ENCODE measurements at places on chromosomes 3 and 15.
A peak's percentile ranks its signal among the peaks of the same experiment; 100 is the strongest.

DNA sequence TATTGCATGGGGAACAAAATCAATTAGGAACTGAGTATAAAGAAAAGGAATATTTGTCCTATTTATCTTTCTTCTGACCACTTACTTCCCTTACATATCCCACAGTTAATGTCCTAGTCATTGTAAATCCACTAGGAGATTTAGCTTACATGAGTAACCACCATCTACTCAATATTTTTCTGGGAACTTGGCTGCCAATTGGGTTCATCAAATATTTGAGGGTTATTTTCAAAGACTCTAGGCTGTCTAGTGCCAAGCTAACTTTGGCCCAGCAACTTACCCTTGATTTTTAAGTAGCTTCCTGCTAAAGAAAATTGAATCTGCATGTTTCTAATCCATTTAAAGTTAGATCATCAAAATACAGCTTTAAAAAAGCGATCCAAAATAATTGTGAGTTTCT is 362.5 kb upstream of the EPHA3 start:
- DNase-seq: no peak

- DNase-seq: no peak
These were observed 16.7 kb downstream of the FBN1 start for GRCh38 chr15:48628832-48629231.

DNA sequence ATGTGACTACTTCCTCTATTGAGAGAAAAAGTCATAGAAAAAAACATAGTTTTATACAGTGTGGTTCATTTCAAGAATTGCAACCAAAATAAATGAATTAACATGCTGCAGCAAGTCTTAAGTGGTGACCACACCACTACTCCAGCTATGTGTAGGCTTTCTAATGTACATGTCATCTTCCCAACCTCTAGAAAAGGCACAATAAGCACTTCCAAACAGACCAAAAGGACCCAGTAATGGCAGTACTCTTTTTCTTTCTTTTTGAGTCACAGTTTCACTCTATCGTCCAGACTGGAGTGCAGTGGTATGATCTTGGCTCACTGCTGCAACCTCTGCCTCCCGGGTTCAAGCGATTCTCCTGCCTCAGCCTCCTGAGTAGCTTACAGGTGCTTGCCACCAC is 219.3 kb upstream of the KBTBD8 start:
- no peak for DNase-seq

DNA sequence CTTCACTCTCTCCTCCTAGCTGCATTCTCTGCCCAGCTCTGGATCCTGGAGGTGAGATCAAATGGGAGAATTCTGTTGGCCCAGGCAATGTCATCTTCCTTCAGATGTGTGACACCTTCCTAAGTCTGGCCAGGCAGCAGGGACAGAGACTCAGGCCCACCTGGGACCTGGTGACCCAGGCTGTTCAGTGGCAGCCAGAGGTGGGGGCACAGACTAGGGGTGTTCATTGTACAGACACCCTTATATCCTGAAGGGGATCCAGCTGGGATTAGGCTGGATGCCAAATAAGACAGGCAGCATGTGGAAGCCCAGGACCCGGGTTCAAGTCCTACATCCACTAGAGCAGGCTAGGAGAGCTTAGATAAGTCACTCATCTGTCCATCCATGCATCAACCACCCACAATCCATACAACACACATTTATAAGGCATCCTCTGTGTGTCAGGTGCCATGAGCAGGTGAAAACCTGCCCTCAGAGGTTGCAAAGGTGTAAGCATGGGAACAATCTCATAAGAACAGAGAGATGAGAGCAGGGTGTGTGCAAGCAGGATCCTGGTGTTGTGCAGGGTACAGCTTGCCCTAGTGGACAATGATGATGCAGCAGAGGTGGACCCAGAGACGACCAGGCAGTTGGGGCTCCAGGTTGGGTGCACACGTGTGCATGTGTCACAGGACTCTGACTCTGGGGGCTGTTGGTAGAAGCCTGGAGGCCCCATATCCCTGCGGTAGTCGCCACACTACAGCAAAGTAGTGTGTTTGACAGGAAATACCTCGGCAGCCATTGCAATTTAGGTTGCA is 18.3 kb upstream of the RPL29 start:
- DNase-seq: no peak

DNA sequence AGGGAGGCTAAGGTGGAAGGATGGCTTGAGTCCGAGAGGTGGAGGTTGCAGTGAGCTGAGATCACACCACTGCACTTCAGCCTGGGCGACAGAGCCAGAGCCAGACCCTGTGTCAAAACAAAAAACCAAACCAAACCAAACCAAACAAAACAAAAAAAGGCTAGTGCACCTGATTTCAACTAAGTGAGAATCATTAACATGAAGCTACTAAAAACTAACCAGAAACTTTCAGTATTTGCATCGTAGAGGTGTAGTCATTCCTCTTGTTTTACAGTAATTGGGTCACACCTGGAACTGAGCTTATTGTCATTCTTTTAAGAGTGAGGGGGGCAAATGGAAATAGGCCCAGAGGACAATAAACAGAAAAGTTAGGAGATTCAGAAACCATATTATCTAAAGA is 58.5 kb downstream of the ST6GAL1 start:
- DNase-seq: no peak

GRCh38 chr15:95897651-95898050 is 432.8 kb upstream of the NR2F2 start:
- DNase-seq: no peak

GRCh38 chr3:22617372-22617771 is 585.8 kb upstream of the UBE2E2 start:
- DNase-seq: no peak

DNA sequence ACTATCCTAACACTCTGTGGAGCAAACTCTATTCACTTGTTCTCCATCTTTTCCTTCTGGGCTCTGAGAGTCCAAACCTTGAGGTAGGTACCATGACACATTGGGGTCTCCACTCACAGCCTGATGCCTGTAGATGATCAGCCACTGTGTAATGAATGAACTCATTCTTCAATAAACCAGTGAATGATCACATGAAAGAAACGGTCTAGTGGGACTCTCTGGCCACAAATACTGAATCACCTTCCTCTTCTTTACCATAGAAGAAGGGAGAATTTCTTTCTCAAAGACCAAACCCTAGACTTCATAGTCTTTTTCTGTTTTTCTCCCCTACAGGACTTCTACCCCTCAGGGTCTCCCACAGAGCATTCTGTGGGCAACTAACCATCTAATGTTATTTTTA is 20.5 kb upstream of the ABHD2 start:
- DNase-seq: no peak

GRCh38 chr3:164186095-164186494 is 892.2 kb downstream of the SI start:
- no peak for DNase-seq

DNA sequence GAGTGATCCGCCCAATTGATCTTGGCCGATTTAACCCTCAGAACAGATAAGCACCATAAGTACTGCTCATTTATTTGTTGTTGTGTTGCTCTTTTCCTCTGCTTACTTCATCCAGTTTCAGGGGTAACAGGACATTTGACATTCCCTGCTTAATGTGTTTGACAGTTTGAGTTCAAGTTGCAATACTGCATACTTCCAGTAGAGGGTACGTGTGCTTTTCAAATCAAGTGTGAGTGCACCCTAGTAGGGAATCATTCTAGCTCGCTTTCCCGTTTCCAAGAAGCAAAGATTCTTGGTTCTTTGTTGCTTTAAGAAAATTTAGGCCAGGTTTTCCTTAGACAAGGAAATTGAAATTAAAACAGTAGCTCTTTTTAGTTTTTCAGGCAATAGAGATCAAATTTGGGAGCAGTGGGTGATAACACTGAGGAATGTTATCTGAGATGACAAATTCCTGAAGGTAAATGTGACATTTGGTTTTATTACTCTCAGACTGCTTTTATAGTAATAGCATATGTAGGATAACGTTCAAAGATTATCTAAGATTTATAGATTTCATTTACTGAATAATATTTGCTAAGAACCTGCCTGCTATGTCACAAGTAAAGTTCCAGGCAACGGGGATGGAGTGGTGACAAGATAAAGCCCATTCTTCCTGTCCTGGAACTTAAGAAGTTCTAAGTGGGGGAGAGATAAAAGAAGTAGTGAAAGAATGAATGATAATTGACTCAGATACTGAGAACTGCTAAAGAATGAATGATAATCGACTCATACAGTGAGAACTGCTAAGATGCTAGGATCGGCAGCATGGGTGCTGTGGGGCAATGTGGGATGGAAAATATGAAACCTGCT is 73.3 kb downstream of the SYNPR start:
- DNase-seq: no peak

GRCh38 chr3:72126441-72127223 is 341.7 kb upstream of the PROK2 start:
- no peak for DNase-seq

DNA sequence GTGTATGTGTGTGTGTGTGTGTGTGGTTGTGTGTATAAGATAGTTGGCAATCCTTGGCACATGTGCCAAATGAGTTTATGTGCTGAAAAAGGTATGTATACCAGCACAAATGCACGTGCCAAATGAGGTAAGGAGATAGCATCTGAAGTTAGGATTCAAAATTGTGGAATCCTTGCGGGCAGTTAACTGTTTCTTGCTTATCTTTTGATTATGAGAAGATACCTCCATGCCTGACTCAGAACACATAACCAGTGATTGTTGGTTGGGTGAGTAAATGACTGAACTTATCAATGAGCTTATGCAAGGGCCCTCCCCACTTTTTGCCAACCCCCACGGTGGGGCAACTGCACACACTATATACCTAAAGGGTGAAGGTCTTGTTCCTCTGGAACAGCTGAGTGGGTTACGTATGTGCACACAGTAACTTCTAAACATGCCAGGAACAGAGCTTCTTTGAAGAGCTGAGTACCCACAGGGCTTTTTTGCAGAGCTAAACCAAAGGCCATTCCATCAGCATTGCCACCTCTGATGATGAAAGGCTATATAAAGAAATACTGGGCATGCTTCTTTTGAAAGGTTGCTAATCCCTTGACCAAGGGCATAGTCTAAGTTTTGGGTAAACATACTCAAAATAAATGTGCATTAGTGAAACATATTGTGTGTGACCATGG is 60.1 kb downstream of the MEIS2 start:
- no peak for DNase-seq

DNA sequence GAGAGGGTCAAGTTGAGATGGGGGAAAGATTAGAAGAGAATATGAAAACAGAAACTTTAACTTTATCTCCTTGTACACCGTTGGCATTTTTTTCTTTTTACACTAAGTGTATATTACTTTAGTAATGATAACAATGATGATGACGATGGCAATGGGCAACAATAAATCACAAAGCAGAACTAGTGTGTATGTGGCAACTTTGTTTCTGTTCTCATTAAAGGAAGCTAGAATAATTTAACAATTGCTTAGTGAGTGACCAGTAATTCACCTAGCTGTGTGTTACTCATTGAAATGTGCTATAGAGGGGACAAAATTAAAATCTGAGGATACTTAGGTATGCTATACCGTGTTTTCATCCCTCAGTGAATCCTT is 318.5 kb upstream of the TBL1XR1 start:
- DNase-seq: no peak

GRCh38 chr15:45641374-45641781 is 6.5 kb downstream of the SQOR start:
- no peak for DNase-seq

- no peak for DNase-seq
These were observed 30.1 kb downstream of the BDH1 start for GRCh38 chr3:197525706-197526105.

DNA sequence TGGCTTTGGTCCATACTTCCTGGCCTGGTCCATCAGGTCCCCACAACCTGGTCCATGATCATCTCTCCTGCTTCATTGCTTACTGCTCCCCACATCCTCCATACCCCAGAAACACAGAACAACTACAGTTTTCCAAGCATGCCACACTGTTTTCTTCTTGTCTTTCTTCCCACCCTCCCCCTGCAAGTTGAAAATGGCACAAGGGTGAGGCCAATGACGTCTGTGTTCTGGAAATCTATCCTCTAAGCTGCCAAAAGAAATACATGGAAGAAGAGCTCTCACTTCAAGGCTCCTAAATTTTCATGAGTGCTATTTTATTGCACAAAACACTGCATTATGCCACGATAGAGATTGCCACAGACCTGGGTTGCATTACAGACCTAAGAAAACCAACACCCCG is 404.4 kb downstream of the VPS13C start:
- DNase-seq: no peak

DNA sequence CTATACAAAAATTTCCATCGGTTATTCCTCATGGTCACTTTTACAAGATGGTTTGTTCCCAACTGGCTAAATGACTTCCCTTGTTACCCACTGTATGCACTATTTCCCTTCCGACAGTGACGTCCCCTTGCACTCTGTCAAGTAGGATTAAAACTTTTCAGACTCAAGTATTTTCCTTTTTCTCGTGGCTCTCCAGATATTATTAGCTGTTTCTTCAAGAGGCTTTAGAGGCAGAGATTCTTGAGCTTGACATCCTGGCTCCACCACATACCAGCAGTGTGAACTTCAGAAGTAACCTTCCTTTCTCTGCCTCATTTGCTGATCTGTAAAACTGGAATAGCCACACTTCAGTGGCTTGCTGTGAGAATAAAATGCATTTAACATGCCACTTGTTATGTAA is 14.0 kb downstream of the CSNK1G1 start:
- DNase-seq: no peak

- no peak for DNase-seq
These were observed 56.2 kb downstream of the IL5RA start for GRCh38 chr3:3053974-3054373.

DNA sequence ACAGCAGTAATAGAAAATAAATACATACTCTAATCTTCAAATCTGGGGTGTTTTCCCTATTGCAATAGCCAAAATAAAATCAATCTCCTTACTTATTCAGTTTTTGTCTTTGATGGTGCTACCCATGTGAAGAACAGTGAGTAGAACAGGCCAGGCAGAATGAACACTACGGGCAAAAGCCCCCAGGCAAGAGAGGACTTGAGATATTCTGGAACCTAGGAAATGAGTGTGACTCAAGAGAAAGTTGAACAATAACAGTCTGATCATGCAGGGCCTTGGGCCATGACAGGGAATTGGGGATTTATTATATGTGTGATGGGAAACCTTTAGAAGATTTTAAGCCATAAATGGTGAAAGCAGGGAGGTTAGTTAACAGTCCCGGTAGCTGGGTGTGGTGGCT is 14.0 kb upstream of the DUT start:
- no peak for DNase-seq

- DNase-seq: no peak
These were observed 198.0 kb downstream of the EPHB1 start for GRCh38 chr3:134993011-134993410.

GRCh38 chr3:129121792-129122411 is at the start of gene RAB43:
Gene RAB43, minus strand, starts transcription at chr3:129121804. Its CDS starts 315 bp downstream, at chr3:129121489.
- peak; percentile 74 for DNase-seq

DNA sequence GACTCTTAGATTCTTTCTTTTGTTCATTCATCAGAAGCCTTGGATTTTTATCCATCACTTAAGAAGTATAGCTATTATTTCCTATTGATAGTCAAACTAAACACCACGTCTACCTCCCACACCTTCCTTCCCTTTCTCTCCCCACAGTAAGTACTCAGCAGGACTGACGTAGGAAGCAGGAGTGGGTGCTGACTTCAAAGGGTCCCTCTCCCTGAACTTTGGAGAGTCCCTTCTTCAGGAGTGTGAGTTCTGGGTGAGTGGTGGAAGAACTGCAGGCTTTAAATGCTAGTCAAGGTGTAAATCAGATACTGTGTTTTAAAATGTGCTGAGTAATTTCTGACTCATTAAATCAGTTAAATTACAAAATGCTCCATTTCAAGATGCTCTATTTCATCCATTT is 126.5 kb upstream of the BFSP2 start:
- DNase-seq: no peak

All from activated T-helper 1 cell treated with Interleukin-2 at 50 U/mL for 16 hours (primary cell).